NCI-H2081 treated with DMSO at 0.1 percent for 48 hours (cell line): ENCODE measurements at places on chromosomes 3 and 15.

GRCh38 chr3:187361835-187362234 is 6.3 kb upstream of the RTP4 start:
- DNase-seq, result no peak

DNA sequence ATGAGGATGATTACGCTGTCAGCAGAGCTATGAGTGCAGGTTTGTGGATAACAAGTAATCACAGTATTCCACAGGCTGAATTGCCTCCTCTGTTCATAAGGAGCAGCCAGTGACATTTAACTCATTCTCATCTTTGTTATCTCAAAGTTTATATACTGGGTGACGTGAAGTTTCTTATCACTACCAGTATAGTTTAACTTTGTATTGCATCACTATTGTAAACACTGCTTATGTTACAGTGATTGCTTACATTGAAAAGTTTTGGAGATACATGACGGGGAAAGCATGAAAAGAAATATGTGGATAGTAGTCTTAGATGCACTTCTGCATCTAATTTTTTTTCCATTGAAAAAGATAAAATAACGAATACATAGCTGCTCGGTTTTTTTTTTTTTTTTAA is 429.7 kb downstream of the VGLL3 start:
- DNase-seq, result no peak

- no peak for DNase-seq
Measured at GRCh38 chr3:30281526-30281925, 324.9 kb upstream of the TGFBR2 start.

DNA sequence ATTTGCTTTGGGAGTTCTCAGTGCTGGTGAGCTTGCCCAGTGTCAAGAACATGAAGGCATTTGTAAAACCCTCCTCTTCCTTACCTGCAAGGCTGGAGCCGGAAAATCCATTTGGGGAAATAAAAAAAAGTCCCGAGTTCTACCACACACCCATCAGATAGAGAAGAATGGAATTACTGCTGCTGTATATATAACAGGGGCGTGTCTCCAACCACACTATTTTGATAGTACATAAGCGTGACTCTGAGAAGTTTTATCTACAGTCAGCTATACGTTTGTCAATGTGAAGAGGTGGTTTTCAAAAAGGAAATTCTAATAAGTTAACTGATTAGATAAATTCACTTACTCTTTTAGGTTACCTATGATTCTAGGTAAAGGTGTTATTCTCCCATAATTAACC is 1.3 kb upstream of the CPA3 start:
- DNase-seq, result no peak

GRCh38 chr15:90382320-90382719 is 5.7 kb upstream of the IQGAP1 start:
- no peak for DNase-seq

GRCh38 chr3:23501201-23501802 is 298.2 kb downstream of the UBE2E2 start:
- DNase-seq, result no peak

- no peak for DNase-seq
Measured at GRCh38 chr3:156551746-156552145, 3.2 kb downstream of the SSR3 start.

- no peak for DNase-seq
Measured at GRCh38 chr15:39554746-39555387, 26.0 kb upstream of the THBS1 start.

DNA sequence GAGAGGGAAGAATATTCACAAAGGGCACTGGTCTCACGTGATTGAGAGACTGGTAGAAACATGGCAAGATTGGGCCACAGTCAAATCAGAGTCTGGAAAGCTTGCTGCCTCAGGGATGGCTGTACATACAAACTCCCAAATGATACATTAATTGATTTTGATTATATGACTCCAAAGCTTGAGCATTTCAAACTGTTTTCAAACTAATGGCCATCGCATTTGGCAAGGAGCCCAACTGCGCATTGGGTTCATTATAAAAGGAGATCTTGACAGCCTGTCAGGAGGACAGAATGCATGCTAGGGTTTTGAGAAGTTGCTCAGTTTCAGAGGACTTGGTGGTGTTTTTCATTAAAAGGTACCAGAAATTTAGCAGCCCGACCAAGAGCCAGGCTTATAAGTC is 117.7 kb downstream of the PTPRG start:
- no peak for DNase-seq

DNA sequence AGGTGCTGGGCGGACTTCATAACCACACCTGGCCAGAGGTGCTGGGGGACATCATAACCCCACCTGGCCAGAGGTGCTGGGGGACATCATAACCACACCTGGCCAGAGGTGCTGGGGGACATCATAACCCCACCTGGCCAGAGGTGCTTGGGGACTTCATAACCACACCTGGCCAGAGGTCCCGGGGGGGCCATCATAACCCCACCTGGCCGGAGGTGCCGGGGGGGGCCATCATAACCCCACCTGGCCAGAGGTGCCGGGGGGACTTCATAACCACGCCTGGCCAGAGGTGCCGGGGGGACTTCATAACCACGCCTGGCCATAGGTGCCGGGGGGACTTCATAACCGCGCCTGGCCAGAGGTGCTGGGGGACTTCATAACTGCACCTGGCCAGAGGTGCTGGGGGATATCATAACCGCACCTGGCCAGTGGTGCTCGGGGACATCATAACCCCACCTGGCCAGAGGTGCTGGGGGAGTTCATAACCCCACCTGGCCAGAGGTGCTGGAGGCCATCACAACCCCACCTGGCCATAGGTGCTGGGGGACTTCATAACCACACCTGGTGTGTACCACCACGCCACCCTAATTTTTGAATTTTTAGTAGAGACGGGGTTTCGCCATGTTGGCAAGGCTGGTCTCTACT is 10.7 kb upstream of the TUBGCP5 start:
- DNase-seq, result no peak

DNA sequence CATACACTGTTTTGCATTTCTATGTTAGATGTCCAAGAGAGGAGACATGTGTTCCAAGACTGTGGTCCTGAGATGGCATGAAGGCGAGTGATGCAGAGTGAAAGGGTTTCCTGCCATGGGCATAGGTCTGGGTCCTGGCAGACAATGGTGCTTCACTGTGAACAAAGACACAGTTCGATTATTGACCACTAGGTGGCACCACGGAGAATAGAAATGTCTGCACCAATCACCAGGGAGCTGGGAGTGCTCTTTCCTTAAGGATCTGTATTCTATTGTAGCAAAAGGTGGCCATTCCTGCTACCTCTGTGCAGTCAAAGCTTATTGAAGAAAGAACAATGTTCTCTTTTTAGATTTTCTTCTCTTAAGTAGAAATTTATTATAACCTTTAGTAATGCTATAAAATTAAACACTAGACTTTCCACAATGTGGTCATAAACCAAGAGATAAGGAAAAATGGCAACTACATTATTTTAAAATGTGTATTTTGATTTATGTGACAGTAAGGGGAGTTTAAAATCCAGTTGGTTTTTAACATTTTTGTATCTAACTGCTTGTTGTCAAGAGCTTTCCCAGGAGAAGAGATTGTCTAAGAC is 88.7 kb downstream of the GABRG3 start:
- peak; percentile 38 for DNase-seq

GRCh38 chr15:55928955-55929354 is 64.5 kb downstream of the NEDD4 start:
- DNase-seq, result no peak

DNA sequence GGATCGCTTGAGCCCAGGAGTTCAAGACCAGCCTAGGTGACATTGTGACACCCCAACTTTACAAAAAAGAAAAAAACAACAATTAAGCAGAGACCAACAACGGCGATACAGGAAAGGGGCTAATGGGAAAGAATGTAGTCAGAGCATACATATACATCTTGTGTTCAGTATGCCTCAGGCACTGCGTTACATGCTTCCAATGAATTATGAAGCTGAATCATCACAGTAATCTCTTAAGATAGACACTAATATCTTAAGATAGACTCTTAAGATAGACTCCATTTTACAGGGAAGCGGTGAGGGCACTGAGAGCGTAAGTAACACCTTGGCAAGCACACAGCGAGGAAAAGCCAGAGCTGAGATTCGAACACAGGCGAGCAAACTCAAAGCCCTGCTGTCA is 6.1 kb upstream of the LDHAL6B start:
- no peak for DNase-seq

DNA sequence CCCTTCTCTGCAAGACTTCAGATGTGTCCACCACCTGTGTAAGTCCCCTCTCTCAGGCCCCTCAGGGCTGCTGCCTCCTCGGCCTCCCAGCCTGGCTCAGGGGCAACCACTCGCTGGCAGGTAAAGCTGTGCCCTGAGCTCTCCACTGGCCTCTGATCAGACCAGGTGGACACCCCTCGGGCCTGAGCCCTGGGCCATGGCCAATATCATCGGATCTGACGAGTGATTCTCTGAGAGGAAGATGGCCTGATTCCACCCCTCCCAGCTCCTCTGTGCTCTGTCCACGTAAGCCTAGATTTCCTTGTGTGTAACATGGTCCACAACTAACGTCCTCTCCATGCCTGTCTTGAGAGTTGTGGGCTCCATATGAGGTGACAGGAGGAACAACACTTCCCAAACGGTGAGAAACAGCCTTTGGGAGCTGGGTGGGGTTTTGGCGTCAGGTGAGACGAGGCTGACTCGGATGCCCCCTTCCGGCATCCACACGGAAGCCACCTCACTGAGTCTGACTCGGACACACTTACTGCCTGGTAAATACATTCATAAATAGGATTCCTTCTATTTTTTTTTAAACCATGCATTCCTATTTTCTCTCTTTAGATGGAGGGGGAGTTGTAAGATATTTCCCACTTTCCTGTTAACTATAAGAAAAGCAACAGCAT is 86.8 kb downstream of the NUP210 start:
- DNase-seq, result no peak

GRCh38 chr15:58604455-58604923 is 145.0 kb downstream of the ADAM10 start:
- DNase-seq, result no peak

- no peak for DNase-seq
Measured at GRCh38 chr3:112745567-112746248, 101.0 kb downstream of the CD200R1L start.

DNA sequence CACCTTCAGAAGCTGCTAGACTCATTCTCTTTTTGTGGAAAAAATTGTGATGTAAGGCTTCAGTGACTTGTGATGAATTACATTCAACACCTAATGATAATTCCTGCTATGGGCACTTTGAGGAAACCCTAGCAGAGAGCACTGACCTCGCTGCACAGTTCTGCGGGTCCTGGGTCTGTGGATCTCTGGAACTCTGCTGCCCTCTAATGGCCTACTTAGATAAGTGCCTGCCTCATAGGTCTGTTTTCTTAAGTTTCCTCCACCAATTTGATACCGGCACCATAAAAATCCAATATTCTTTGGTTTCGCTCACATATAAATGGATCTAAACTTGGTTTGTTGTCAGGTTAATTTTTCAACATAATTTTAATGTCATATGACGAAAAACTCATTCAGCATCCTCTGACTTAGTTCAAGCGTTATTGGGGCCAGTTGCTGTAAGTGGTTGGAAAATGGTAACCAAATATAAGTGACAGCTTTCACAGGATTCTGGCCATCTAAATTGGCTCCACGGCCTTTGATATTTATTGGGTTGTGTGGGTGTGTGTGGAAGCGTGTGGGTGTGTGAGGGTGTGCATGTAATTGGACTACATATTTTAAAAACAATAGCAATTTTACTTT is 10.4 kb downstream of the SLITRK3 start:
- peak; percentile 71 for DNase-seq

DNA sequence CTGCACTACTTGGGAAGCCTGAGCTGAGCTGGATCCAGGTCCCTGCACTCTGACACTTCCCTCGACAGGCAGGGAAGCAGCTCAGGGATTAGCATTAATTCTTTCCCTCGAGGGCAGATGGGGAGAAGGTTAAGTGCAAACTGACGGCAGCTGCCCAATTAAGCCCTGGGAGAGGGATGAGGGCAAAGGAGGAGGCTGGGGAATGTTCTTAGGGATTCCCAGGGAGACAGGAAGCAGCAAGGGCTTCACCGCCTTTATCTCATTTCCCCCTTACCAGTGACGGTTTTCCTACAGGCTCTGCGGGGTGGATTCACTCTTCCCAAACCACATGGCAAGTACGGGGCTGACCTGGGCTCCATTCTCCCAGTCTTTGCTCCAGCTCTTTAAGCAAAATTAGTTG is 519.0 kb upstream of the PROK2 start:
- DNase-seq, result no peak

DNA sequence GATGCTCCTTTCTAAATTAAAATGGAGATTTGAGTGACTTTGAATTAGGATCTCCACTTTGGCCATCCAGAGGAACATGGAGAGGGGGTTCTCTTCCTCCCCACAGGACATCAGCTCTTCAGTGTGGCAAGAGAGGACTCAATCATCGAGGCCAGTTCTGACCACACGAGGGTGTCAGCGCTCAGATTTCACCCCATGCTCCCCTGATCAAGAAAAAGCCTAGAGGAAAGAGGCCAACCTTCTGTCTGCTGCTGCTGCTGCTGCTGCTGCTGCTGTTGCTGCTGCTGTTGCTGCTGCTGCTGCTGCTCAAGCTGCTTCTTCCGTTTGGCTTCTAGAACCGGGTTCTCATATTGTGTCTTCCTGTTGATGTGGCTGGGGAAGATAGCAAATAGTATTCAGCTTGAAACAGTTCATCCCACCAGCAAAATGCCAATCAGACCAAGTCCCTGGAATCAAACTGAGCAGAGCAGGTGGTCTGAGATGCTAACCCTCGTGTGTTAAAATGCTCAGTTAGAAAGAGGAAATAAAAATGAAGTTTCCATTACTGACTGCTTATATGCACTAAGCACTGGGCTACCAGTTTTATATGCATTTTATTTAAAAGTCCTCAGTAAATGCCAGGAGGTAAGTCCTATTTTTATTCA is 599.0 kb downstream of the MAGI1 start:
- no peak for DNase-seq

DNA sequence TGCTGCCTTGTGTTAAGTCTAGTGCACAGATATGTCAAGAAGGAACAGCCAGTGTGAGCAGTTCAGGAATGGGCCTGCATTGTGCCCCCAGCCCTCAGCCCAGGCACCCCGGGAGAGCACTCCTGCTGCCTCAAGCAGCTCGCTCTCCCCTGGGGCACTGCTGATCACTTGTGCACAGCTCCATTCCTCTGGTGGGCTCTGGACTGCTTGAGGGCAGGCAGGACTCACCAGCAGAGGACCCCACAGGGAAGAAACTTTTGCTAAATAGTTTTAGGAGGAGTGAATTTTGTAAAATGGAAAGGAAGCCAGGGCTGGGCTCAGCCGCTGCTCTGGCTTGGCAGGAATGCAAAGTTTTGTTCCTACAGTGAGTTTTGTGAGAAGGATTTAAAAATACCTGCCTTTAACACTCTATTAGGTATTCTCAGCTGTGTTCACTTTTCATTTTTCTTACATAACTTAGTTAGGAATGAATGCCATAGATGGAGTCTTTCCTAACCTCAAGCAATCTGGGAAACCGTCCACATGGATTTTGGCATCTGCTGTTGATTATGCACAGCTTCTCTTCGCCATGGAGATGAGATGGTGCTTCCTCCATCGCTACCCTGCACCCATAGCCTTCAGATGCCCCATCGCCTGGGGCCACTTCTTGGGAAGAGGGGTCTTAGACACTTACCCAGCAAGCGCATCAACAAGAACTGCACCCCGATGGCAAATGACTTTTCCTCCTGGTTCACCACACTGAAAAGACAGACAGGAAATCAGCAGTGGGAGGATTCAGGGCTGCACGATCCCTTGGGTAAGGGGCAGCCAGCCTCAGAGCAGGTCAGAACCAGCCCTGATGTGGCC is 42.3 kb upstream of the RAB6B start:
- DNase-seq, result no peak

GRCh38 chr3:17190353-17191078 is 305.8 kb downstream of the PLCL2 start:
- no peak for DNase-seq

GRCh38 chr3:15430624-15431023 is 3.2 kb downstream of the EAF1 start:
- no peak for DNase-seq
